ENCODE measurements at places on chromosomes 7 and 10. TPM values are rescaled to one million over a fixed set of nuclear protein-coding genes. Genes with fewer than 3 reads are reported as not detected.

Gene AIMP2
- total RNA-seq: 6.4 TPM

Gene HOXA9
- 19.7 TPM for total RNA-seq

Gene KIF11
- 1.0 TPM for total RNA-seq

Gene LRRC18
- not detected for total RNA-seq

Gene DDC
- not detected for total RNA-seq

Gene AKR1C8
- total RNA-seq: not detected

Gene LAMTOR4
- 53.3 TPM for total RNA-seq

Gene TCAF2
- total RNA-seq: 3.3 TPM

Gene PRLHR
- 2.3 TPM for total RNA-seq

Gene CALHM1
- not detected for total RNA-seq

Gene GRID1
- total RNA-seq: 6.9 TPM

Gene GPR146
- 10.0 TPM for total RNA-seq

Gene POLR2J2
- total RNA-seq: 33.5 TPM

Gene CYP2E1
- total RNA-seq: 0.69 TPM

Gene OR6B1
- total RNA-seq: not detected

Gene PPP1R3A
- total RNA-seq: not detected

Gene REPIN1
- total RNA-seq: 80.8 TPM

Gene AIFM2
- total RNA-seq: 3.5 TPM

Gene GATA3
- not detected for total RNA-seq

Gene PTPN12
- 52.0 TPM for total RNA-seq

Gene CYP2W1
- total RNA-seq: not detected

Gene NEUROG3
- not detected for total RNA-seq

Data from uterus (tissue), 4 donors.